ENCODE measurements at places on chromosomes 12 and 14.

GRCh38 chr12:131456301-131457027 is 254.4 kb upstream of the SFSWAP start:
- DNase-seq: no peak

- DNase-seq: no peak
Measured at GRCh38 chr12:51726931-51727330, 121.6 kb downstream of the FIGNL2 start.

DNA sequence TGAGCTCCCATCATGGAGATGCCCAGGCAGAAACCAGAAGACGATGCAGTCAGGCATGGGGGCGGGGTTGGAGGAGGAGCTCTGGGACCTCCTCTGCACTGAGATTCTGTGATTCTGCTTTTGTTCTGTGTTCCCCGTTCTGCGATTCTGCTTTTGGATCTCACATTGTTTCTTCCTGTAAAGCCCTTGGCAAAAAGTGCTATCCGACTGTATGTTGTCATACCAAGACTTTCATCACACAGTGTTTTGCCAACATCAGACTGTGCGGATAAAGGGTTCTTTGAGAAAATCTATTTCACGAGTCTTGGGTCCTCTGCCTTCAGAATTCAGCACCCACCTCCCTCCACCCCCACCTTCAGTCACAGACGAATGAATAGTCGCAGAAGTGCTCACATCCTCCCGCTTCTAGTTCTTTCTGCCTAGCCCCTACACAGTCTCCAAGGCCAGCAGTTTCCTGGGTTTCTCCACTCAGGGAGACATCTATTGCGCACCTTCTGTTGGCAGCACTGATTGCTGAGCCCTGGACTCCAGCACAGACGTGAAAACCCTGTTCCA is 24.7 kb upstream of the PWP1 start:
- DNase-seq: no peak

DNA sequence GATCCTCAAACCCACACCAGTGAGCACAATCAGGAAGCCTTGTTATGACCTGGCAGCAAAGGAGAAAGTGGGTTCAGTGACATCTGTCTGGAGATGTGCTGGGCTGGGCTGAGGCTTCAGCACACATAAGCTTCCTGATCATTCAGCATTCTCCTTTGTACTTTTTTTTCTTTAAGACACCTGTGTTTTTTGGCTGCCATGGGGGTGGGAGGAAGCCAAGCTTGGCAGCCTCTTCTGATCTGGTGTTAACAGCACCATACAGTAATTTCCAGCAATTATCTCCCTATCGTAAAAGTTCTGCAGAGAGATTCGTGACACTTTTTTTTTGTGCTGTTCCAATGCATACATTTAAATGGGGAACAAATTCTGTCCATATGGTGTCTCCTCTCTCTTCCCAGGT is 38.9 kb upstream of the RASSF3 start:
- peak; percentile 55 for DNase-seq

GRCh38 chr14:103819503-103820307 is 27.7 kb downstream of the PPP1R13B start:
- no peak for DNase-seq

- no peak for DNase-seq
Measured at GRCh38 chr14:95445676-95446075, 70.8 kb downstream of the SYNE3 start.

- DNase-seq: no peak
Measured at GRCh38 chr12:2539938-2540337, 254.8 kb upstream of the FKBP4 start.

Measured in CD4-positive, alpha-beta T cell treated with Interleukin-6 for 4 hours (primary cell).